ENCODE measurements at places on chromosomes 16 and 17.

DNA sequence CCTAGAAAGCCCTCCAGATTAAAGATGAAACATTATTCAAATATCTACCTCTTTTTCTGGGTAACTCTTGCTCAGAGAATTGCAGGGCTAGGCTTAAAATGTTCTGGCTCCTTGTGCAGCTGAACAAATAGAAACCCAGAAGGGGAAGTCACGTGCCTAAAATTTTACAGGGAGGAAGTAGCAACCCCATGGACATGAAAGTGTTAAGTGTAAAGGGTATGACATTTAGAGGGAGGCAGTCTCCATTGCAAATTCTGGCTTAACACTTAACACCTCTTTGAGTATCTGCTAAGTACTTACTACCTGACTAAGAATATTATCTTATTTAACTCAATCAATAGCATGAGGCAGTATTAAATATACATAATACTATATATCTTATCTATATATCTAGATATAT lies 376.1 kb upstream of the ERCC4 start:
- no peak for DNase-seq

DNA sequence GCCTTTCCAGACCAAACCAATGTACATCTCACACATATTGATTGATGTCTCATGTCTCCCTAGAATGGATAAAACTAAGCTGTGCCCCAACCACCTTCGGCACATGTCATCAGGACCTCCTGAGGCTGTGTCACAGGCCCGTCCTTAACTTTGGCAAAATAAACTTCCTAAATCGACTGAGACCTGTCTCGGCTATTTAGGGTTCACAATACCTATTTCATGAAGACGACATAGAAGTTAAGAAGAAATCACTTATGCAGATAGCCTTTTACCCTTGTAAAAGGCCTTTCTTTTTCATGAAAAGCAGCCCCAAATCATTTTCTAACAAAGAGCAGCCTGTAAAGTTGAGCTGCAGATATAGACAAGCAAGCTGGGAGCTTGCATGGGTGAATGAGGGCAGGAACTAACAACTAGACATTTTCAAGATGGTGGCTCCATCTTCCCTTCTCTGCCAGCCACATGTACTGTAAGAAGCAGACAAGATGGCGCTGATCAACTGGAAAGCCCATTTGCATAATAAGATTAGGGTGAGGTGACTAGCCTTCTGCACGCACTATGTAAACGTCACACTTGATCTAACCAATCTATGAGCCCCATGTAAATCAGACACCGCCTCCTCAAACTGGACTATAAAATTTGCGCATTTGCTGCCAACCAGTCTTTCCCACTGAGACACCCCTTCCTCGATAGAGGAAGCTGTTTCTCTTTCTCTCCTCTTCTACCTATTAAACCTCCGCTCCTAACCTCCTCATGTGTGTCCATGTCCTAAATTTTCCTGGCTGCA lies 4.7 kb upstream of the KDM8 start:
- no peak for DNase-seq

- DNase-seq, result no peak
Measured at GRCh38 chr16:51035110-51035498, 116.0 kb downstream of the SALL1 start.

DNA sequence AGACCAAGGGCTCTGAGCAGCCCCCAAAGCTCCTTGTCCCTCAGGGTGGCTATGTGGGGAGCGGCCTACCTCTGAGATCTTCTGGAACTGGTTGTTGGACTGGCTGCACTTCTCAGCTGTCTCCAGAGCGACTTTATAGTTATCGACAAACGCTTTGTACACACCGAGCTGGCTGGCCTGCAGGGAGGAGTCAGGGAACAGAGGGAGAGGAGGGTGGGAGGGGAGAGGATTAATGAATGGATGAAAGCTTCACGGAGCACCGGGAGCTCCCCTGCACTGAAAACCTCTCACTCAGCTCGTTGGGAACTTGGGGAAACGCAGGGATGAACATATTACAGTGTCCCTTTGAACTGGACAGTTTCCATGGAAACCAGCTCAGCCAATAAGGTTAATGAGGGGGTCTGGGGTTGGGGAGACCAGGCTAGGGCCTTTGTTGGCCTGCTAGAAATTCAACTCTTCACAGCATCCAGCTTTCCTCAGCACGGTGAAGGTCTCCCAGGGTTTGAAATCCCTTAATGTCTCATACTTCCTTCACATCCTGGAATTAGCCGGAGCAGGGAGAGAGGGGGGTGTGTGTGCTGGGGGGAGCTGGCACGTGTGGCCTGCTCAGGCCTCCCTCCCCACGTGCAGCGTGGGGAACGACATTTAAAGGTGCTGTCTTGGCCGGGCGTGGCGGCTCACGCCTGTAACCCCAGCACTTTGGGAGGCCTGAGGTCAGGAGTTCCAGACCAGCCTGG lies 86.7 kb downstream of the TIMM22 start:
- no peak for DNase-seq

DNA sequence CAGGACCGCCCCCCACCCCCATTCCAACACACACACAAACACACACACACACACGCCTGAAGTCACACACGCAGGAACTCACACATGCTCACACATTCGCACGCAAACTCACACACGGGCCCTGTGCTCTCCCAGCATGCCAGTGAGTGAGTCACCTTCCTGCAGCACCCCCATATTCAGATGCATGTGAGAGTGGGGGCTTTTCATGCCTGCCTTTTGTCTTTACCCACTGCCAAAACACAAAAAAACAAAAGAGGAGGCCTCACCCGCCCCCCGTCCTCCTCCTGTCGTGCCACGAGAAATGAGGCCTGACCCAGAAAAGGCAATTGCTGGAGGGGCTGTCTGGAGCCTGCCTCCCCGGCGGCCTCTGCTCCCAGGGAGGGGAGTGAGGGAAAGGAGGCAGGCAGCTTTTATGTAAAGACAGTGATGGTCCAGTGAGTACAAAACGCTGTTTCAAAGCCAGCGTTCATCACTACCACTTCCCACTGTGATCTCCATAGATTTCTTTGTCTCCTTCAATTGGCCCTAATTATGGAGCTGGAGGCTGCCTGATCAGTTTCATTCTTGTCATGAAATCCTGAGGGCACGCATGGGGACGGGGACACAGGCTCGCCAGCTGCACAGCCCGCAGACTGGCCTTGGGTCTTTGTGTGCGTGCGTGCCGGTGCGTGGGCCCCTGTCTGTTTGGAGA lies 29.5 kb upstream of the GSE1 start:
- DNase-seq, result no peak

GRCh38 chr17:29115961-29116803 lies 64.0 kb downstream of the MYO18A start:
- DNase-seq, result no peak

DNA sequence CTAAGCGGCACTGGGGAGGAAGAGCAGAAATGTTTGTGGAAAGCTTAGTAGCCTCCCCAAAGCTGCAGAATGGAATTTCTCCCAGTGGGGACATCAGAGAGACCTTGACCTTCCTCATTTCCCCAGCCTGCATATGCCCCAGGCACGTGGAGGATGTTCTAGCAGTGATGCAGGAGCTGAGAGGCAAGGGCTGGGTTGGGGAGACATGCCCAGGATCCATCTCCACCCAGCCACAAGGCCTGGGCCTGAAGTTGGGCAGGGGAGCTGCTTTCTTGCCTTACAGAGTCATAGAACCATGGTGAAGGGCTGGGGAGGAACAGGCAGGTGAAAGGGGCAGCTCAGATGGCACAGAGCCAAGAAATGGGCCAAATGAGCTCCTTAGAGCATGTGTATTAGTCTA lies 104.0 kb downstream of the TMEM132E start:
- no peak for DNase-seq

DNA sequence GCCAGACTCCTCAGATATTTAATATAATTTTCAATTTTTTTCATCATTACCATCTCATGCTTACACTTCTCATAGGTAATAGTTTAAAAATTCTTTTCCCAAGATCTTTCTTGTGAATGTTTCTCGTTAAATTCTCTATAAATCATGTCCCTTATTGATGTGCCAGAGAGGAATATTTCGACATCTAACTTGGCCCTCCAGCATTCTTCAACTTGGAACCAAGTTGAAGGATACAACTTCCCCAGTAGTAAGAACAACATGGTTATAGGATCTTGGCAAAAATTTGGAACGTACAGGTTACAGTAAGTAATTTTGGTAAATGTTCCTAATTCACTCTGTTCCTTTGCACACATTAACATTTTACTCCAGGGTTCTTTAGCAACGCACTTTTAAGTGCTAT lies 731.8 kb downstream of the CDH11 start:
- no peak for DNase-seq

DNA sequence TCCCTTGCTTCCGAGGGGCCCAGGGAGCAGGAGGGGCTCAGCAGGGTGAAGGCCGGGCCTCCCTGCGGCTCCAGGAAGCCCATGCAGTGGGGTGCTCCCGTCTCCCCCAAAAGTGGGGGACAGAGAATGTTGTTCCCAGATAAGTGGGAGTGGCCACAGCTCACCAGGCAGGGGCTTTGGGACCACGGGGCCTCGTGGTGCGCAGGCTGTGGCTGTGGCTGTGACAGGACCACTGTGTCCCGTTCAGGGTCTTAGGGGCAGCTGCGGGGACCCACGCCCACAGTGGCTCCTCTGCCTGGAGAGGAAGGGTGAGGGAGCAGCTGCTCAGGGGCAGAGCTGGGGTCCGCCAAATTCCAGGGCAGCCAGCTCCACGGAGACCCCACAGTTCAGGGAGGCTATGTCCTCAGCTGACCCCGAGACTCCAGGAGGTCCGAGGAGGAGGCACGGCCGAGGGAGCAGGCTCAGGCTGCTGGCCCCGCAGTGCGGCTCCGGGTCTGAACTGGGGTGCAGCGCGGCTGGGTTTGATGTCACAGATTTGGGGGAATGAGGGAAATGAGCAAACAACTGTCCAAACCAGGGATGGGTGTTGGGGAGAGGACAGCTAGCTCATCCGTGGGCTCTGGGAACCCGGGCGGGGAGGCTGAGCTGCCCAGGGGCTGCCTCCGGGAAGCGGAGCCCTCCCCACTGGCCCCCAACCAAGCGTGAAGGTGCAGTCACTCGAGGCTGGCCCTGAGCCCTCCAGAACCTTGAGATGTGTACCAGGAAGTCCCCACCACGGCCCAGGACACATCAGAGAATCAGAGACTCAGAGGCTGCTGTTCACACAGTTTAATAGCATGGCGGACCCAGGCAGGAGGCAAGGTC lies 23.4 kb downstream of the TPSD1 start:
- DNase-seq, result no peak

GRCh38 chr16:58049232-58050185 lies 24.0 kb downstream of the MMP15 start:
- no peak for DNase-seq

- peak; percentile 28 for DNase-seq
Measured at GRCh38 chr16:19071811-19072777, 4.7 kb downstream of the COQ7 start.

DNA sequence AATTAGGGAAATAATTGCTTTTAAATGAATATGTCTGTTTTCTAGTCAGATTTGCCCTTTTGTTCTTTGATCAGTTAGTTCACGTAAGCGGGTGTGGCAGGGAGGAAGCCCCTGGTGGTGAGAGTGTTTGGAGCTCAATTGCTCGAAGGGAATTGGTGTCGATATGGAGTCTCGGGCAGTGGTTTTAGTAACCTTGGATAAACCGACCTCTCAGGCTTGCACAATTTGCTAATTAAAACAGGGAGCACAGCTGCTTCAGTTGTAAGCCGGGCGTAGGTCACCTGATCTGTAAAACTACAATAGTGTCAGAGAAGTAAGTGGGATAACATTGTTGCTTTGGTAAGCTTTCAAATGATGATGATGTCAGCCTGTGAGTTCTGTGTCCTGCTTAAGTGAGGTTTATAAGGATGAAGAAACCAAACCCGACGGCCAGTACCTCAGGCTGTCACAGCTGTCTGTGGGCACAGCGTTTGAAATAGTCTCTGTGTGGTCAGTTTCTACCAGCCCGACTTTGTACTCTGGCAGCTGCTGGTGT lies 2.9 kb downstream of the ZNF750 start:
- DNase-seq, result no peak

DNA sequence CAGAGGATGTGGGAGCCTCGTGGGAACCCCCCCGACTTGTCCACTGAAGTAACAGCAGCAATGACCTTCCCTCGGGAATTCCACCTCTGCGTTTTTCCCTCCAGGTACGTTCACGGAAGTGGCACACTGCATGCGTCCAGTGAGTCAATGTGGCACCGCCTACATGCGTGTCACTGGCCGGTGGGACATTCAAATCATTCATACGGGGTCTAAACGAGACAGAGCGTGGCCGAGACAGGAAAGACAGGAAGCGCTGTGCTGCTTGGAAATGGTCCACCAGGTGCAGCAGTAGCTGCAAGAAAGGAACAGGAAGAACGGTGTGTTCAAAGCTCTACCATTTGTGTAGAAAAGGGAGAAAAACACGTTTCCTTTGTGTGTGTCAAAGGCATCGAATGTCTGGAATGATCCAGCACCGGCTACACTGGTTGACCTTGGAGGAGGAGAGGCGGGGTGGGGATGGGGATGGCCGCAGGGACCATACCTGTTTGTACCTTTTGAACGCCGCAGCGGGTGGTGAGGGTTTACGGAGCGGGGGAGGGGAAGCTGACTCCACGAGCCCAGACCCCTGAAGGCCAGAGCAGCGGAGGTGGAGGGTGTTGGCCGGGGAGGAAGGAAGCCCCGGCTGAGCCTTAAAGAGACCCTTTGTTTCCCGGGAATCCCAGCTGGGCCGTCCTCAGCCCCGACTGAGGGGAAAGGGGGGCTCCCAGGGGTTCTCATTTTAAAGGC lies 1.7 kb upstream of the PGAP6 start:
- no peak for DNase-seq

- no peak for DNase-seq
Measured at GRCh38 chr16:84739349-84740124, 39.7 kb downstream of the USP10 start.

DNA sequence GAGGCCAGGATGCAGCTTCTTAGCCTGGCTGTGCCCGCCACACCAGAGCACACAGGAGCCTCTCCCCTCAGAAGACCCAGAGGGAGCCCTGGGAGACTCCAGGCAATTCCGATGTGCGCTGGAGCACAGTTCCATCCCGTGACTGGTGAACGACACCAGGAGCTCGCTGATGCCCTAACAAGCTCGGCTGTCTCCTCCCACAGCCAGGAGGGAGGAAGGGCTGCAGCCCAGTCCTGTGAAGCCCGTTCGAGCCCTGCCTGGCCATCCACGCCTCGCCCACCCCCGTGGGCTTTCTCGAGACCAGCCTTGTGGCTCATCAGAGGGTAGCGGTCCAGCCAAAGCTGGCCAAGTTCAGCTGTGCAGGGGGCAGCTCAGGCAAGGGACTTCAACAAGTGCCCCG lies 21.8 kb upstream of the RASD1 start:
- DNase-seq, result no peak

DNA sequence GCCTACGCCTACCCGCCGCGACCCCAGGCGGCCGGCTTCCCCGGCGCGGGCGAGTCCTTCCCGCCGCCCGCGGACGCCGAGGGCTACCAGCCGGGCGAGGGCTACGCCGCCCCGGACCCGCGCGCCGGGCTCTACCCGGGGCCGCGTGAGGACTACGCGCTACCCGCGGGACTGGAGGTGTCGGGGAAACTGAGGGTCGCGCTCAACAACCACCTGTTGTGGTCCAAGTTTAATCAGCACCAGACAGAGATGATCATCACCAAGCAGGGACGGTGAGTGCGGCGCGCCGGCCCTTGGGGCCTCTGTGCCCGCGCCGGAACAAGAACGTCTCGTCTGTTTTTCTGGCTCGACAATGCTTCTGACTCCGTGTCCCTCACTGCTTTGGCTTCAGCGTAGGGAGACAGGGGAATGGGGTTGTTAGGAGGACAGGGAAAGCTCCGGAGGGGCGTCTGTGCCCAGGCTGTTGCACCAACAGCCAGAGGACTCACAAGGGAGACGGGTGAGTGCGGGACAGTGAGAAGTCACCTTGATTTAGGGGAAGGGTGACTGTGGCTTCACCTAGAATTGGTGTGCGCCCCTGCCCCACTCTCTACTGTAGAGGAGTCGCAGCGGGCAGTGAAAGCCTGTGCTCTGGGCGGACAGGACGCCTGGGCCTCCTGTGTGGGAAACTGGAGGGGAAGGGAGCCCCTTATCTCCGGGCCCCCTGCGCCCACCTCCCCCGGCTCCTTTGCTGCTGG lies 806 bp downstream of the TBX21 start:
- DNase-seq, result no peak
